ENCODE measurements at places on chromosomes 2 and 18.

- DNase-seq = no peak
Measured at GRCh38 chr2:161120775-161121174, 39.5 kb upstream of the TANK start.

GRCh38 chr18:42909095-42909494, 206.4 kb downstream of the RIT2 start:
- DNase-seq = no peak

DNA sequence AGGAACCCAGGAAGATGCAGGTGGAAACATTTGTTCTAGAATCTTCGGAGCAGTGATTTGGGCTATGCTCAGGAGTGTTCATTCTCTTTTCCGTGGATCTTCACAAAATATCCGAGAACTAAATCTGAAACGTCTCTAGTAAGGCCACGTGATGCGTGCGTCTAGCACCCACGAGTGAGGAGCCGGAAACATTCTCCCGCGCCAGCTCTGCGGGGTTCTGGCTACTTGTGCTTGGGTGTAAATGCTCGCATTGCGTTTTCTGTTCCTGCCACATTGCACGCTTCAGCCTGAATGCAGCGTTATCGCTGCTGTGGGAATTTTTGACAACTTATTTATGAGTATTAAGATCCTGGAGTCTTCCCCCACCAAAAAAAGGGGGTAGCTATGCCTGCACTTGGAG, 71.4 kb downstream of the KLHL29 start:
- no peak for DNase-seq

DNA sequence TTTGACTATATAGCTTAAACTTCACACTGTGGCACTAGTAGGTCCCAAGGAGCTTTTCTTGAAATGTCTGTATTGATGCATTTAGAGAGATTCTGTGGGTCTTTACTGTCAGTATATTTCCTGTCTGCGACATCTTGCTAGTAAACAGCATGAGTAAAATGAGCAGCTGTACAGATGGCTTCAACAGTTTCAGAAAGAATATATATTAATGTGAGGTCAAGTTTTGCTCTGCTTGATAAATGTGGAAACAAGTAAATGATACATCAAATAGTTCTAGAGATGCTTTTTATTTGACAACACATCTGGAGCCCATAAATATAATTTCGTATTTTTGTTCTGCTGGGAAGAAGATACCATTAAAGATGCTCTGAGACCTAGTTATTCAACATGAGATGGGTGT, 310.9 kb upstream of the COL3A1 start:
- DNase-seq = no peak

GRCh38 chr2:200443916-200444315, 66.0 kb downstream of the KCTD18 start:
- no peak for DNase-seq

GRCh38 chr18:24031916-24032315, 17.4 kb downstream of the TTC39C start:
- no peak for DNase-seq

DNA sequence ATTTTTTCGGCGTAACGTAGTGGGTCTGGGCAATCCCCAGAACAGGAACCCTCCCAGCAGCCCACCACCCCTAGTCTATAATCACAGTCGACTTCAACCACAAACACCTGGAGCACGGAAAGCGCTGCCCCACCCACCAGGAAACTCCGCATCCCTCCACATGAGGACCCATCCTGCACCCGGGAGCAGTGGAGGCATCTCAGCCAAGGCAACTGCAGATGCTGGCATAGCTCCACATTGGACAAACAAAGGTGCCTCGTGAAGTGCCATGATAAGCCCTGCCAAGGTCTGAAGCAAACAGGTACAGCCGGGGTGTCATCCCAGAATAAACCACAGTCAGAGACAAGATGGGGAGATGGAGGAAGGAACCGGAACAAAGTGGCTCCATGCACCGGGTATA, 24.3 kb upstream of the COPS8 start:
- DNase-seq = no peak

GRCh38 chr18:23689616-23690504, 607 bp downstream of the LAMA3 start:
- no peak for DNase-seq

DNA sequence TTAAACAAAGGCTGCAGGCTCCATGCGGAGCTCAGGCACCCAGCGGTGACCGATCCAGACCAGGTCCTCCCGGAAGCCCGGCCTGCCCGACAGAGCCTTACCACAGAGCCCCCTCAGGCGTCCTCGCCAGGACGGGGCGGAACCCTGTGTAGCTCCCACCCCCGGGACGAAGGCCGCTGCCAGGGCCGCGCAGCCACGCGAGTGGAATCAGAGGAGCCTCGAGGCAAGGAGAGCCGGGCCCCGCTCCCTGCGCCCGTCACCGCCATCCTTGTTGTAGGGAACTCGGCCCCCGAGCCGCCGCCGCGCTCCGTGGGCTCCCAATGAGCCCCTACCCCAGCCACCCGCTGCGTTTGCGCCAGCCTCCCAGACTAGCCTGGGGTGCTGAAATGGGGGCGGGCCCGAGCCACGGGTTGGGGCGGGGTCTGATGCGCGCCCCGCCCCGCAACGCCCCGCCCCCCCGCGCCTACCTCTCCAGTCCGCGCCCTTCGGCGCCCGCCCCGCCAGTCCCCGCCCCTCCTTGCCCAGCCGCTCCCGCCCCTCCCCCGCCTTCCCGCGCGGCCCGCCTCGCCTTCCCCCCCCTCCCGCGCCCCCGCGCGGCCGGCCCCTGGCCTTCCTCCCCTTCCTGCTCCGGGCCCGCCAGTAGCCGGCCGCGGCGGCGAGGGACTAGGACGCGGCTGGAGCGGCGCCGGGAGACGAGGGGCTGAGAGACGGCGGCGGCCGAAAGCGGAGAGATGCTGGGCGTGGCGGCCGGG, at the start of gene LIMS1:
Gene LIMS1, plus strand, starts transcription at position 639 of the 752 bp plus-strand sequence. Its CDS starts 93 bp downstream, at position 732.
- no peak for DNase-seq

- DNase-seq = peak; percentile 86
Measured at GRCh38 chr18:23226930-23227725, 91.8 kb downstream of the CABLES1 start.

GRCh38 chr18:47343291-47343690, 91.8 kb upstream of the SKOR2 start:
- DNase-seq = no peak

DNA sequence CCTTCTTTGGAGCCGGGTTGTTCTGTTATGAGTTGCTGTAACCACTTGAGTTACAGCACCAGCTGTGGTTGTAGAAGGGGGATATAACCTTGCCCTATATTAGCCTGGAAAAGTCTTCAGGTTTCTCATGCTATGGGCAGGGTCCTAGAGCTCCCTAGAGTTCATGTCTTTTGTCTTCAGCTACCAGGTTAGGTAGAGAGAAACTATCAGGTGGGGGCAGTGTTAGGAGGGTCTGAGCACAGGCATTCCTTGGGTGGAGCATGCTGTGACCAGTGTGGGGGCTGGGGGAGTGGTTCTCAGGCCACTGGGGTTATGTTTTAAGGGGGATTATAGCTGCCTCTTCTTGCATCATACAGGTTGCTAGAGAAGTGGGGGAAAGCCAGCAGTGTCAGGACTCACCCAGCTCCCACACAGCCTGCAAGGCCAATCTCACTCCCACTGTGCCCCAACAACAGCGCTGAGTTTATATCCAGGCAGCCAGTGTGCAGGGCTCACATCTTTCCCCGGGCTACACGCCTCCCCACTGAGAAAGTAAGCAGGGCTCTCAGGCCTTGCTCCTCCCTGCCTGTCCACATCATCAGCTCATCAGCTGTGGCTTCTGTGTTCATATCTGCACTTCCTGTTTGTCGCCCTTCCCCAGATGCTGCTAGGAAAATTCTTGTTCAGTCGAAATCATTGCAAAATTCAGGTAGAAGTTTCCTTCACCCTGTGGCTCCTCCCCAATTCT, 133.8 kb upstream of the NRXN1 start:
- no peak for DNase-seq

- DNase-seq = no peak
Measured at GRCh38 chr2:144281476-144281875, 238.4 kb downstream of the ZEB2 start.

DNA sequence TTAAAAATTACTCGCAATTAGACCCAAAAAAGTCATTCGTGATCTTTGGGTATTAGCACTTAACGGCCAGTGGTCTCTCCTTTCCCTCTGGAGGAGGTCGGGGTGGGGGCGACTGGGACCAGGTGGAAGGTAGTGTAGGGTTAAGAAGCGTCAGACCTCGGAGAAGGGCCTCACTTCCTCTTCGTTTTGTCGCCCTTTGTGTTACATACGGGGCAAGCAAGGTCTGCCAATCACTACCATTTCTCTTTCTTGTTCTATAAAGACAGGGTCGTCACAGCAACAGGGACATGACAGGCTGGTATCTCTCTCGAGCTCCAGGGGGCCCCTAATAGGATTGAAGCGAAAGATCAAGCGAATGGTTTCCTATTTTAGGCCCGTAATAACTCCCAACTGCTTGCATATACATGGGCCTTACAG, 136.6 kb downstream of the INSIG2 start:
- no peak for DNase-seq

DNA sequence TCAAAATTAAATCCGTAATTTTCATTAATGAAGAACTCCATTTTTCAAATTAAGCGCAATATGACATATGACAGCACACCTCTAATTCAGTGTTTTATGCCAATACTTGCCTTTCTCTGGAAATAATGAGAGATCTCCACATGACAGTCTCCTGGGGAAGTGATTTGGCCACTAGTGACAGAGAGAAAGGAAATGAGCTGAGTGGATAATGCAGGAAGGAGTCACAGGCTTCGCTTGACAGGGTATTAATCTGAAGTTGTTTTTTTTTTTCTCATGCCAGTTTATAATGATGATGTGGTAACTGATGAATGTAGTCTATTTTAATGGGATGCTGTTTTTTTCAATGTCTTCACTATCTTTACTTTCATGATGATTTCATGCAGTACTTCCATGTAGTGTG, 1079.4 kb upstream of the GYPC start:
- DNase-seq = no peak

DNA sequence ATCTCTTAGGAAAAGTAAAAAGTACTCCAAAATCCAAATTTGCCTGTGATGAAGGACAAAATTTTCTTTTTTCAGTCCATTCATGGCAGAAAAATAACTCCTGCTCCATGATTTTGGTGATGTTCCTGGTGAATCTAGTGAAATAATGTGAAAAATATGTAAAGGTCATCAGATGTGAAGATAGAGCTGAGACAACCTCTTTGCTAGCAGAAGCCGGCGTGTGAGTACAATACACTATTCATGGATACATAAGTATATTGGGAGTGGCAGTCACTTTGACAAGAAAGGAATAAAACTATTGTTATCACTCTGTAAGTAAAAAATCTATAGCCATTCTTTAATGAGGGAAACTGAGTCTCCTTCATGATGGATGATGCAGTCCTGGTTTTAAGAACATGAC, 6.3 kb upstream of the SLC1A4 start:
- no peak for DNase-seq

GRCh38 chr2:24958411-24958935, 13.3 kb downstream of the DNAJC27 start:
- DNase-seq = no peak

DNA sequence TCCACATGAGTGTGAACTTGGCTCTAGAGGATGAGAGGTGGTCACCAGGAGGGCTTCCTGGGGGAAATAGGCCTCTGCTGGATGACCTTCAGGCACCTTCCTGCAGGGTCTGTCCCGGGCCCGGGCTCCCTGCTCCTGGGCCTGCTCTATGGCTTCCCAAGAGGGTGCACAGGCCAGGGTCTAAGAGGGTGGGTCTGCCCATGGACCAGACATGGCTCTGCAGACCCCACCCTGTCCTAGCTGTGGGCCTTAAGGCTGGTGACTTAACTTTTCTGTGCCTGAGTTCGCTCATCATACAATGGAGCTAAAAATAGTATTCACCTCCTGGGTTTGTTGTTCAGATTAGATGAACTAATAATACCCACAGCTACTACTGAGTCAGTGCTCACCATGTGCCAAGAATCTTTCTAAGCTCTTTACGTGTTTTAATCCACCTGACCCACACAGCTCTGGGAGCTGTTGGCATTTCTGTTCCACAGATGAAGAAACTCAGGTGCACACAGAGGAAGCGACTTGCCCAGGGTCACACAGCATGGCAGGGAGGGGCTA, 14.4 kb downstream of the INHBB start:
- DNase-seq = no peak

- DNase-seq = no peak
Measured at GRCh38 chr2:205681401-205682238, 681 bp upstream of the NRP2 start.

DNA sequence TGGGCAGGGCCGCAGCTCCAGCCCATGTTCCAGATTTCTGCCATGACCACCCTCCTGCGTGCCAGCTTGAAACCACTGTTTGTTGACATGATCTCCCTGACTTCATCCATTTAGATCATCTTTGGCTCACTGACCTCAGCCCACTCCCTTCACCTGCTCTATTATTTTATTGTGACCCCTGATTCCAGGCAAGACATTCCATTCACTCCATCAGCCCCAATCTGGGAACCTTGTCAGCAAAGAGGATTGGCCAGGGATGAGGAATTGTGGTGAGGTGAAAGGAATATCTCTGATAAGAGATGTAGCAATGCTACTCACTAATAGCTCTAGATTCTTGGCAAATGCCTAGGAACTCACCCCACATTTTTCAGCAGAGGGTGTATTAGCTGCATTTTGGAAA, 174.2 kb downstream of the TMEM247 start:
- no peak for DNase-seq

DNA sequence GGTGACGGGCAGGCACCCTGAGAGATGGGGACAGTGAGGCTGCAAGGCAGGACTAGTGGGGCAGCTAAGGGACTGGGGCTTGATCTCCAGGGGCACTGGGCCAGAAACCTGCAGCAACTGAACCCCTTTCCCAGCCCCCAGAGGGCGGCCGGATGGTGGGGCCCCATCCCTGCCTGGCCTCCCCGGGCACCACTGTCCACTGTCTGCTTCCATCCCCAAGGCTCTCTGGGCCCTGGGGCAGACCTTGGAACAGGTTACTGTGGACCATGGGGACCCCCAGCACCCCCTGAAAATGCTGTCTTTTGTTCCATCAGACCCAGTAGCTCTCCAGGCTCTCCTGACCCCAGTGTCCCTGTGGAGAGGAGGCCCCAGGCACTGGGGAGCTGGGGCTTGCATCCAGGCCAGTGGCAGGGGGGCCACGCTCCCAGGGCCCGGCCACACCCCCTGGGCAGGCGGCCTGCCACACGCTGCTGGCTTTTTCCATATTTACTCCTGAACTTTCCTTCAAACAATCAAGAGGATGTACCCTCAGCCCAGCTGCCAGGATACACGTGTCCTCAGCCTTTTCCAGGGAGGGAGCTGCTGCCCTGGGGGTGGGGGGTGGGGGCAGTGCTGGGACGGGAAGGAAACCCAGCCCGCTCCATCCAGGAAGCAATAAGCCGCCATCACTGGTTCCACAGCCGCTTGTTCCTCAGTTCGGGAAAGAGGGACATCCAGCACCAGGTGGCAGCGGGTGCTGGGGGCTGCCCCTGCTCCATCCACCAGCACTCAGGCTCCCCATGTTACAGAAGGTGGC, 102.3 kb upstream of the ODC1 start:
- DNase-seq = no peak

GRCh38 chr2:158460632-158461297, 4.0 kb downstream of the PKP4 start:
- no peak for DNase-seq

GRCh38 chr2:178241844-178242551, 47.7 kb downstream of the OSBPL6 start:
- peak; percentile 56 for DNase-seq

All from glomerular endothelial cell (primary cell).